ENCODE measurements at places on chromosomes 13 and 19.

- no peak for DNase-seq
Observed at GRCh38 chr19:35641515-35642151, at the start of gene ETV2. TSS of gene ETV2 (plus strand) at chr19:35641745. CDS start at chr19:35642461, 716 bp downstream.

GRCh38 chr13:43072394-43072793 is 49.0 kb downstream of the DNAJC15 start:
- DNase-seq, result no peak

DNA sequence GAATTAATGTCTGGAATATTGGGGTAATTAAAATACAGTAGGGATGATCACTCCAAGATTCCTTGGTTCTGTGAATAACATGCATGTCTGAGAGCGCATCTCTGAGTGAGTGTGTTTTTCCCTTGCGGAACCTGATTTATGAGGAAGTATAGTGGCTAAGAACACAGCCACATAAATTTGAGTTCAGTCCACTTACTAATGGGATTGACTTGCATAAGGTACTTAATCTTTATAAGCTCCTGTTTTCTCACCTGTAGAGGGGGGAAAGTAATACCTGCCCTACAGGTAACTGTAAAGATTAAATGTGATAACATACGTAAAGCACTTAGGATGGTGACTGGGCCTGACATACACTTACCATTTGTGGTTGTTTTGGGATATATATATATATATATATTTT is 60.8 kb downstream of the KLF5 start:
- no peak for DNase-seq

GRCh38 chr13:114261328-114261965 is 20.0 kb upstream of the UPF3A start:
- DNase-seq, result no peak

DNA sequence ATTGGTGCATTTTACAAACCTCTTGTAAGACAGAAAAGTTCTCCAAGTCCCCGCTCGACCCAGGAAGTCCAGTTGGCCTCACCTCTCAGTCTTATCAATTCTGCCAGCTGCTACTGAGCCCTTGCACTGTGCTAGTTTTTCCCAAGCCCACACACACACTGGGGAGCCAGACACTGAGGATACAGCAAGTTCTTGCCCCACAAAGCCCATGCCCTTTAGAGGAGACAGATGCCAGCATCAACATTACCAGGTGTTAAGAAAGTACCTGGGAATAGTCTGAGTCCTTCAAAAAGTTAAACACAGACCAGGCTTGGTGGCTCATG is 175.0 kb downstream of the PTPRS start:
- no peak for DNase-seq

- no peak for DNase-seq
Observed at GRCh38 chr13:20713014-20713376, 9.5 kb downstream of the IL17D start.

GRCh38 chr13:32135655-32136054 is 104.1 kb downstream of the FRY start:
- DNase-seq, result no peak

- DNase-seq, result no peak
Observed at GRCh38 chr13:77001963-77002587, 10.2 kb downstream of the CLN5 start.

- DNase-seq, result no peak
Observed at GRCh38 chr13:109773276-109773675, 13.1 kb downstream of the IRS2 start.

DNA sequence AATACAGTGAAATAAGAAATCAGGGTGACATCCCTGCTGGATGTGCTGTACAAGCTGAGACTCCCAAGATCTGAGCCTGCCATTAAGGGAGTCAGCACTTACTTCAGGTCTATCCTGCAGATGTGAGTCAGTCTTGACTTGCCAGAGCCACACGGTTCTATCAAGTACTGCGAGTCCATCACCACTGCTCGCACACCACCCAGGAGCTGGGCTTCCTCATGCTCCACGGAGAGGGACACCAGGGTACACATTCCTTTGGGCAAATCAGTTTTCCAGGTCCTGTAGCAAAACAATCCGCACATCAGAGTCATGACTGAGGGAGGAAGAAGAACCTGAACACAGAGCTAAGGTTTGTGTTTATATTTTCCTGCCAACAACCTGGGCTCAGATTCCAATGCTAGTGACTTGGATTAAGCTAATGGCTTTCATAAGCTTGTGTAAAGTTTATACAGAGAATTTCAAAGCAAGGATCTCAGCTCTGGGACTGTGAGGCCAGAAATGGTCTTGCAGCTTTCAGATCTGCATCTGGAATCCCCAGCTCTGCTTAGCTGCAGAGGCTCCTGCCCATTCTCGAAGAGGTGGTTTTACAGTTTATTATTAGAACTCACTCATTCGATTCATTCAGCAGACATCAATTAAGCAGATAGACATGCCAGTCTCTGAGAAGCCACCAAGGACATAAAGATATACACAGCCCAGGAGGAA is 90.6 kb downstream of the KL start:
- DNase-seq, result no peak

DNA sequence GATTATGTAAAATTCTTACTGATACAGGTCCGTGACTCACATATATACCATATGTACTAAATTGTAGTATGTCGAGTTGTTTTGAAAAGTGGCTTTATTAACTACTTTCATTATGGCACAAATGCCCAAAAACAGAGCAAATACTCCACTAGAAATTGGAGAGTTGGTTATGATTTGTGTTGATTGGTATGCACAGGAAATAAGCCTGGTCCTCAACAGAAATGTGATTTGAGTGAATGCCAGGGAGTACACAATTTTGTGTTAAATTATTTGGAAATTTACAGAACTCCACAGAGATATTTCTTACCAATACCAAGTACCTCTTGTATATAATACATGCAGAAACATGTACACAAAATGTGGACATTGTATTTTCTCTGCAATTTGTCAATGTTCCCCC is 676.7 kb downstream of the PCDH9 start:
- DNase-seq, result no peak

DNA sequence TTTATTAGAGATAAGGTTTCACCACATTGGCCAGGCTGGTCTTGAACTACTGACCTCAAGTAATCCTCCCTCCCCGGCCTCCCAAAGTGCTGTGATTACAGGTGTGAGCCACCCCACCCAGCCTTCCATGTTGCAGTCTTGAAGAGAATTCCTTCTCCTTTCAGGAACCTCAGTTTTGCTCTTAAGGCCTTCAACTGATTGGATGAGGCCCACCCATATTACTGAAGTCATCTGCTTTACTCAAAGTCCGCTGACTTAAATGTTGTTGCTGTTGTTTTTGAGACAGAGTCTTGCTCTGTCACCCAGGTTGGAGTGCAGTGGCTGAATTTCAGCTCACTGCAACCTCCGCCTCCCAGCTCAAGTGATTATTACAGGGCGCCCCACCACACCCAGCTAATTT is 33.5 kb downstream of the RASL11A start:
- no peak for DNase-seq

DNA sequence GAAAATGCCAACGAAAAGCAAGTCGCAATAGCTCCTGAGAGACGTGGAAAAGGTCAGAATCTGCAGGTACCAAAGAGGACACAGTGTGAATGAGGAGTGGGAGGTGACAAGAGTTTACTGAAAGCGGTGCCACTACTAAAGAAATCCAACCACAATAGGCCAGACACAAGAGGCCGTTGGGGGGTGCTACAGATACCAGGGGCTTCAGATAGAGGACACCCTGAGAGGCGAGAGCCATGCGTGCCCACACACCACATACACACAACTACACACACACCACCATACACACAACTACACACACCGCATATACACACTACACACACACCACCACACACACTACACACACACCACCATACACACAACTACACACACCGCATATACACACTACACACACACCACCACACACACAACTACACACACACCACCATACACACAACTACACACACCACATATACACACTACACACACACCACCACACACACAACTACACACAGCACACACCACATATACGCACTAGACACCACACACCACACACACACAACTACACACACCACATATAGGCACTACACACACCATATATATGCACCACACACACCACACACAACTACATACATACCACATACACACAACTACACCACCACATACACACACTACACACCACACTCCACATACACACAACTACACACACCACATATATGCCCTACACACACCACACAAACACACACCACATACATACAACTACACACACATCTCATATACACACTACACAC is 28.5 kb downstream of the CRYL1 start:
- DNase-seq, result no peak

GRCh38 chr19:33324628-33325027 is 22.3 kb upstream of the CEBPA start:
- DNase-seq, result no peak

DNA sequence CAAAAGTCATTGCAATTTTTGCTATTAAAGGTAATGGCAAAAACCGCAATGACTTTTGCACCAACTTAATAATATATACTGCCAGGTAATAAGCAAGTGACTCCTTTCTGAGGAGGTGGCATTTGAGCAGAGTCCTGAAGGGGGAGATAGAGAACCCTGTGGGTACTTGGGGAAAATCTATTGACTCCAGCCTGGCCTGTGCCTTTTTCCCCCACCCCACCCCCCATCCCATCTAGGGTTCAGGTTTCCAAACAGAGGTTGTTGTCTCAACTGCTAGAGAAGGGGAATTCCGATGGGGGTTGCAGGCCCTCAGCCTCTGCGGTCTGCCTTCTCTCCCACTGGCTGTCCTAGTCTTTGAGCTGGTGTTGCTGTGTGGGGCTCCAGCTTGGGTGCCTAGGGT is 11.5 kb downstream of the S1PR2 start:
- DNase-seq, result no peak
